NCI-H526 treated with DMSO at 0.1 percent for 48 hours (cell line): ENCODE measurements at places on chromosomes 6 and 20.

GRCh38 chr20:8342391-8342790, 210.3 kb downstream of the PLCB1 start:
- no peak for DNase-seq

DNA sequence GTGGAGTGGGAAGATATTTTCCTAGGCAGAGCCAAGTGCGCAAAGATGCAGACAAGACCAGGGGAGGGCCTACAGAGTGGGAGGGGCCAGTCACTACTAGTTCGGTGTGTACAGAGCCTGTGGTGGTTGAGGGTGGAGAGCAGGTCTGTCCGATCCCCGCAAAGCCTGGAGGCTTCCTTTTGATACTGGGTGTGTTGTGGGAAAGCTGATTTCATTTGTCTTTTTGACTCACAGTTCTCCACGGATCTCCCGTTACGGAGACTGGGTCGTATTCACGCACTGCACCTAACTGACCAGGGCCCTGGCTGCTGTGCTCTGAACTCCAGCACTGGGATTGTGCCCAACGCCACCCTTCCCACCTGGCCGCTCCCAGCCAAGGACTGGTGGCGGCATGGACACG, 1.4 kb upstream of the TIAM2 start:
- DNase-seq: no peak

DNA sequence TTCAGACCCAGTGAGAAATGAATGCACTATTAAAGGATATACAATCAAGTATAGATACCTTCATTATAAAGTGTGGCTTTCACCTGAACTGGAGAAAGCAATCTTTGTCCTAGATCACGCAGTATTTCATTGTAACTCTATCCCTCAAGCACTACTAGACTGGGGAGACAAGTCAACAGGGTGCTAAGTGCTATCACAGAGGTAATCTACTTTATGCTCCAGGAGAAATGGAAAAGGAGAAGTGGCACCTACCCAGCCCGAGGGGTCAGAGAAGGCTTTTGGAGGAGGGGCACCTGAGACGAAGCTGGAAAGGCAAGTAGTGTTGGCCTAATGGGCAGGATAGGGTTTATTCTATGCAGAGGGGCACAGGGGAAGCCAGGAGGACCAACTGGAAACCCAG, 17.1 kb downstream of the ZHX3 start:
- no peak for DNase-seq

- no peak for DNase-seq
Observed at GRCh38 chr6:12801141-12801540, 84.6 kb downstream of the PHACTR1 start.

DNA sequence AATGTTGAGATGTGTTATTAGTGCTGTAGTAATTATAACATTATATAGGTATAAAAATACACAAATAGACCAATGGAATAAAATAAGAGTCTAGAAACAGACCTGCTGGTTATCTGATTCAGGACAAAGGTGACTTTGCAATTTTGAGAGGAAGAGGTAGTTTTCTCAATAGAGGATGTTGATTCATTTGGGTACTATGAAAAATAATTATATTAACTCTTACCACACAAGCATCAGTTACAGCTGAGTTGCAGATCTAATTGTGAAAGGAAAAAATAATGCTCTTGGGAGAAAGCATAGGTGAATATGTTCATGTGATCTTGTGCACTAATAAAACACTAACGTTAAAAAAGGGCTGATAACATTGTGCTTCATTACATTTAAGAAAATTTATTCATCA, 103.0 kb downstream of the BCKDHB start:
- DNase-seq: no peak

GRCh38 chr6:135181333-135182070, 394 bp downstream of the MYB start:
- peak; percentile 100 for DNase-seq

GRCh38 chr20:24578567-24579415, 109.4 kb downstream of the SYNDIG1 start:
- no peak for DNase-seq

DNA sequence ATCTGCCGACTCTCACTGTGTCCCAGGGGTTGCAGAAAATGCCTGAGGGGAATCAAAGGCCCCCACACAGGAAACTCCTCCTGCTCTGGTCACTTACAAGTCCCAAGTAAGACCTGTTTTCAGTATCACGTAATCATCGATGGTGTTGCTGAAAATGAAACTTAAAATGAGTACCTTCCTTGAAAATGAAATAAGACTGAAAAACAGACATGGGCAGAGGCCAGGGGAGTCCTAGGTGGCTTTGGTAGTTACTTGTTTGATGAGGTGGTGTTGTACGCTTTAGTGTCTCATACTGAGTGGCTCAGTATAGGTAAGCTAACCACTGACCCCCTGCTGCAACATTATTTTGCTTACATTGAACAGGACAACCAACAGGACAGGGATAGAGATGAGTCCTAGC, 43.0 kb upstream of the SYNCRIP start:
- no peak for DNase-seq

- peak; percentile 75 for DNase-seq
Observed at GRCh38 chr6:41367700-41368099, 32.3 kb downstream of the NCR2 start.

GRCh38 chr20:48687117-48687800, 140.5 kb downstream of the PREX1 start:
- DNase-seq: no peak

GRCh38 chr6:63904650-63905248, 269.1 kb downstream of the PHF3 start:
- DNase-seq: no peak

DNA sequence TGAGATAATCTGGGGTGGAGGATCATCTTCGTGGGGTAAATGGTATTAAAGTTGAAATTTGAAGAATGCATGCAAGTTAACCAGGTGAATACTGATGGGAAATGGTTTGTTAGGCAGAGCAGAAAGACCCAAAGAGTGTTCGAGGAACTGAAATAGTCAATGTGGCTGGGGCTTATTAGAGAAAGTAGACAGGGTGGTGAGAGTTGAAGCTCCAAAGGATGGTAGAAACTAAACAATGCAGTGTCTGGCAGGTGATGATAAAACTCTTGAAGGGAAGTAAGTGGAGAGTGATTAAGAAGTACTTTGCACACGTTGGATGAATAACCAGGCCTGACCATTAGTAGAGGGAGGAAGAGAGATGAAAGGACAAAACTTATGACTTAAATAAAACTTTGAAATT, 39.8 kb upstream of the CENPW start:
- DNase-seq: no peak

DNA sequence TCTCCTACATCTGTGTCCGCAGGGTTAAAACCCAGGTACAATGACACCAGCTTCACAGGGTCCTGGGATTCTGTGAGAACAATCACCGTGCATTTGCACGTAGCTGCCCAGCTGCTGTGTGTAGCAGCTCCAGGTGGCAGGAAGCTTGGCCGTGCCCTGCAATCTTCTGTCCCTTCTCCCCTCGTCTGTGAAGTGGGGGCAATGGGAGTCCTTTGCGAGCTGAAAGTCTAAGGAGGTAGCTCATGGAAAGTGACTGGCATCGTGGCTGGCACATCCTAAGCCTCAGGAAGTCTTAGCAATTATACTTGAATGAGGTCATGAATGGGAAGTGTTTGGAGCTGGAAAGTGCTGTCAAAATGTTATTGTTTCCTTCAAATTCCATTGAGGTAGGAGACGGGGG, 137.1 kb downstream of the SMOC2 start:
- DNase-seq: no peak

DNA sequence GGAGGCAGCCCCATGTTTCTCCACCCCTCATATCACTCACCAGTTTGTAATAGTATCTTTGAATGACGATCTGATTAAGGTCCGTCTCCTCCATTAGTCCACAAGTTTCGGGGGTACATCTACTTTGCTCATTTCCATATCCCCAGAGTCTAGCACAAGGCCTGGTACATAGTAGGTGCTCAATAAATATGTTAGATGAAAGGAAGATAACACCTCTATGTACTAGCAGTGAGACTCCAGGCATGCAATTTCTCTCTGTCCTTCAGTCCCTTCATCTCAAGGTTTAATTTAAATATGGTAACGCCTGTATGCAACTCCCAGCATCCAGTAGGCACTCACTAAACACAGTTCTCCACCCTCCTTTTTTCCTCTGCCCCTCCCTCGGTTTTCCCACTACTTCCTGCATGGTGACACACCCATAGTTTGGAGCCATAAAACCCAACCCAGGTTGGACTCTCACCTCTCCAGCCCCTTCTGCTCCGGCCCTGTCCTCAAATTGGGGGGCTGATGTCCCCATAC, 461 bp upstream of the HNF4A start:
- DNase-seq: no peak

- no peak for DNase-seq
Observed at GRCh38 chr6:113350461-113350860, 506.7 kb upstream of the MARCKS start.

DNA sequence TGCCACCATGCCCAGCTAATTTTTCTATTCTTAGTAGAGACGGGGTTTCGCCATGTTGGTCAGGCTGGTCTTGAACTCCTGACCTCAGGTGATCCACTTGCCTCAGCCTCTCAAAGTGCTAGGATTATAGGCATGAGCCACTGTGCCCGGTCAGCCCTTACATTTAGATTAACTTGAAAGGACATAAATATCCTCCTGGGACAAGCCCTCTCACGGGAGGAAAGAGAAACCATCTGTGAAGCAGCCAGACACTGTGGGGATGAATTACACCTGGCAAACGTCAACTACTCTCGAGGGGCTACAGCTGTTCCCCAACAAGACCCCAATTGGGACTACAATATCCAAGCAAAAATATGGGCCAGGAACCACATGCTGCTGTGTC, 32.7 kb upstream of the SAMHD1 start:
- DNase-seq: no peak

GRCh38 chr20:47559141-47559540, 57.5 kb downstream of the NCOA3 start:
- no peak for DNase-seq

DNA sequence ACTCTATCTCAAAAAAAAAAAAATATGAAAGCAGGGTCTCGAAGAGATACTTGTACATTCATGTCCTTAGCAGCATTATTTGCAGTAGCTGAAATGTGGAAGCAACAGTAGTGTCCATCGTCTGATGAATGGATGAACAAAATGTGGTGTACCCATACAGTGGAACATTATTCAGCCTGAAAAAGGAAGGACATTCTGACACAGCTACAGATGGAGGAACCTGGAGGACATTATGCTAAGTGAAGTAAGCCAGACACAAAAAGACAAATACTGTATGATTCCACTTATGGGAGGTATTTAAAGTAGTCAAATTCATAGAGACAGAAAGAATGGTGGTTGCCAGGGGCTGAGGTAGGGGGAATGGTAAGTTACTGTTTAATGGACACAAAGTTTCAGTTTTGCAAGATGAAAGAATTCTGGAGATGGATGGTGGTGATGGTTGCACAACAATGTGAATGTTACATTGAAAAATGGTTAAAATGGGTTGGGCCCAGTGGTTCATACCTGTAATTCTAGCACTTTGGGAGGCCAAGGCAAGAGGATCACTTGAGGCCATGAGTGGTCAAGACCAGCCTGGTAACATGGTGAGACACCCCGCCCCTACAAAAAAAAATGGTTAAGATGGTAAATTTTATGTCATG, 11.8 kb upstream of the TULP1 start:
- no peak for DNase-seq

DNA sequence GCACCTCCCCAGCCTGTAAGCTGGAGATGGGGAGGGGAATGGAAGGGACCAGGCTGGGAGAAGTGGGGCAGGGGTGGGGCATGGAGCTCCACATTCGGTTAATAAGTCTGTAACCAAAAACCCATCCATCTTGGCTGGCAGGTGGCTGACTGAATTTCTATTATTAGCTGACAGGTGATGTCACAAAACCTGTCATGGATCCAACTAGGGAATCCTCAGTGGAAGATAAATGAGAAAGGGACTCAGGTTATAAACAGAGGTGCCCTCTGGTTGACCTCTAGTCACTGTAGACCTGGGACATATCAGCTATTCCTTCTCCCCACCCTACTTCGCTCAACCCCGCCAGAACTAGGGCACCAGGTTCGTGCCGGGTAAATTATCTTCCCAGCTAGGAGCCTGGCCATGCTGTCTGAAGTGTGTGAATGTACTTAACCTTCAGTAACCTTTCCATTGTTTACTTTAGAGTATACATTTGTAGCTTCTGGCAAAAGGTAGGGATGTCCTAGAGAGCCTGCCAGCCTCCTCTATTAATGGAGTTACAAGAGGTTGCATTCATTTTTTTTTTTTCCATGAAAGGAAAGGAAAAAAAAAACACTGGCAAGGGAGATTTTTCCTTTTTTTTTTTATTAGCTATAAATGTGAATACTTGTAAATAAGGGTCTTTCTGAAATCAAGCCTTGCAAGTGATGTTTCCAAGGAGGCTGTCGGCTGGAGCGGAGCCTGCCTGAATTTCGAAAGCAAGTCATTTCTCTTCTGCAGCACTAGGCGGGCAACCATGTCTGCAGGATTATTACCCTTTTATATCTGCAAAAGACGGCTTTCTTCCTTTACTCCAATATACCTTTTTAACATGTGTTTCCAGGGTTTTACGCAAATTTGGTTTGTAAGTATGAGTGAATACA, 135.9 kb downstream of the TMEM242 start:
- DNase-seq: peak; percentile 76

DNA sequence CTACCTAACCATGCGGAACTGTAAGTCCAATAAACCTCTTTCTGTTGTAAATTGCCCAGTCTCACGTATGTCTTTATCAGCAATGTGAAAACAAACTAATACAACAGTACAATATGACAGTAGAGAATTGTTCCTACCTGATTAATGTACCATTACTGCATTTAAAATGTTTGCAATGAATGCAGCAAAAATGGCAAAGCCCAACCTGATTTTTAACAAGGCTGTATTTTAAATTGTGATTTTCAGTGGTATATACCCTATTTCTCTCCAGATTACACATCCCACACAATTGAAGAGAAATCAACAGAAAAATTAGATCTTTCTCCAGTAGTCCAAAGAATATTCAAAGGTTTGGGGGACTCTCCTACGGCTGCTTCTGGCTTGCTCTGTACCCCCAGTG, 3.3 kb upstream of the PCSK2 start:
- no peak for DNase-seq

- DNase-seq: no peak
Observed at GRCh38 chr6:34070315-34071135, 75.4 kb downstream of the GRM4 start.

DNA sequence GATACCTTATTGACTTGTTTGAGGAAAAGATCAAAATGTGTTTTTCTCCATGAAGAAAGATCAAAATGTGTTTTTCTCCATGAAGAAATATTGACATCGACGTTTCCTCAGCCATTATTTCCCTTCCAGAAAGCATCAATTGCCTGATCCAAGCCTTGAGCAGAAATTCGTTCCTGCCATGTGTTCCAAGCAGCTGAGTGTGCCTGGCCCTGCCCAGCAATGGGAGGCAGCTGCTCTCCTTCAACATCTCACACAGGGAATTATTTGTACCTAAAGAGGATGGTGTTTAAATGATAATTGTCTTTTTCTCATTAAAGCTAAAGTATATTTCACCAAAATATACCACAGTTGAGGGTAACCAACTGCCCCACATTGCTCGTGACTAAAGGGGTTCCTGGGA, 7.8 kb upstream of the DUSP22 start:
- no peak for DNase-seq

GRCh38 chr6:6722195-6722594, 133.7 kb downstream of the LY86 start:
- DNase-seq: no peak

GRCh38 chr20:35145141-35145564, 2.0 kb downstream of the EDEM2 start:
- peak; percentile 74 for DNase-seq

- DNase-seq: no peak
Observed at GRCh38 chr6:124795643-124796463, 166.4 kb upstream of the RNF217 start.
